ENCODE measurements at places on chromosomes 4 and X.

DNA sequence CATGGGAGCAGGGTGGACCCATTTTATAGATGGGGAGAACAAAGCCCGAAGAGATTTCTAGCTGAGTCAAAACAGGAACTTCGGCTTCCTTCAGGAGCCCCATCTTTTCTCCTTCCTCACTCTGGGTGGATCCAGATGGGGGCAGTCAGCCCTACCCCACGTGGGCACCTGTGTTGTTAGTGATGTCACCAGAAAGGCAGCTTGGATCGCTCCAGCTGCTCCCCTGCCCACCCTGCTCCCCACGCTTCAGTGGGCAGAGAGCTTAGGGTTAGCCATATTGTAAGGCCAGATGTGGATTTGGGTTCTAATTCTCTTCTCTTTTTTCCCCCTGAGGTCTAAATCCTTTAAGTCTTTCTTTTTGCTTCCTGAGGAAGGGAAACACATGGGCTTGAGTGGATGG lies 132.3 kb upstream of the PJA1 start:
- no peak for DNase-seq

- peak; percentile 24 for DNase-seq
Observed at GRCh38 chr4:7192252-7193029, at the start of gene SORCS2. SORCS2 (plus strand) TSS chr4:7192538.

DNA sequence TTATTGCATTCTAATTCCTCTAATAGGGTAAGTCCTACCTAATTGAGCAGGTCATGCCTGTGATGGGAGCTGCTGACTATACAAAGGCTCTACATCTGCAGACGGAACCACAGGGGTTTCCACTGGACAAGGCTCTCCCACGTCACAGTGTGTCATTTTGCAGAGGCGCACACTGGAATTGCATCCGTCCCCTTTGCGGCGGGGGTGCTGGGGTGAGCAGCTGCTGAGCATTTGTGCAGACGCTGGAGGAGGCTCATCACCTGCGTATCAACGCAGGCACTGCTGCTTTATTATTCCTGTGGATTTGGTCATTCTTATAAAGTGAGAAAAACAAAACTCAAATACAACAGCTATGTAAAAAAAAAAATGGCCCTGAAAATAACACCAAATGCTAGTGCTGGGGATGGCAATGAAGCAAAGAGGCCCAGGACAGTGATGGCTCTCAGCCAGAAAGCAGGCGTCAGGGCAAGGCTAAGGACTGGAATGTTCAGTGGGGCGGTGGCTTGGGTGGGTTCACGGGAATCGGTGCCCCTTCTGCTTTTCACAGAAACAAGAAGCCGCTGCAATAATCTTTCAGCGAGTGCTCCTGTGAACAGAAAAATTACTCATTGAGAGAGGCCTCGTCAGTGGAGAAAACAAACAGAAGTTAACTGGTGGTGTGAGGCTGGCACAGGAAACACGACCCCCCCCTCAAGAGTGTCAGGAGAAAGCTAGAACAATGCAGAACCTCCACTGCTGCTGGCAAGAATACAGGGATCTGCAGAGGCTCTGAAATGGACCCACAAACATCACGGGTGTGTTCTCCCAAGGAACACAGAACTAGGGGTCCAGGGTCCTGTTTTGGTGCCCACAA lies 67.8 kb downstream of the GATB start:
- DNase-seq: no peak

GRCh38 chr4:41653523-41653922 lies 95.0 kb downstream of the PHOX2B start:
- no peak for DNase-seq

GRCh38 chr4:3673176-3673575 lies 93.0 kb upstream of the ADRA2C start:
- DNase-seq: no peak

DNA sequence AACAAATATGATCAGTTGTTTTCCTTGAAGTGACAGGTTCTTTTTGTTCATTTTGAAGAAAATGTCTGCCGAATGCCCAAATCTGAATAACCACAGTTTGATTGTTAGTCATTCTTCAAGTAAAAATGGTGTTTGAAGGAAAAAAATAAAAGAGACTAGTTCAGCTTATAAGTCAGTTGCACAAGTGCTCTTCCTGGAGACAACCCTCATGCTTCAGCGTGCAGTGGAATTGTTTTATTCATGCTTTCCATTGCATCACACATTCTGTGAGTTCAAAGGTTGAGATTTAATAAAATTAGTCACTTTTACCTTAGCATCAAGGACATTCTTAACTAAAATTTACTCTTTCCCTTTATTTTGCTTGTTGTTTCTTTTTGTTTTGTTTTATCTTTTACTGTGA lies 404.9 kb downstream of the ZNF674 start:
- DNase-seq: no peak

- DNase-seq: no peak
Observed at GRCh38 chr4:38189445-38189844, 229.2 kb downstream of the PTTG2 start.

- no peak for DNase-seq
Observed at GRCh38 chrX:23515028-23515427, 152.3 kb upstream of the PRDX4 start.

DNA sequence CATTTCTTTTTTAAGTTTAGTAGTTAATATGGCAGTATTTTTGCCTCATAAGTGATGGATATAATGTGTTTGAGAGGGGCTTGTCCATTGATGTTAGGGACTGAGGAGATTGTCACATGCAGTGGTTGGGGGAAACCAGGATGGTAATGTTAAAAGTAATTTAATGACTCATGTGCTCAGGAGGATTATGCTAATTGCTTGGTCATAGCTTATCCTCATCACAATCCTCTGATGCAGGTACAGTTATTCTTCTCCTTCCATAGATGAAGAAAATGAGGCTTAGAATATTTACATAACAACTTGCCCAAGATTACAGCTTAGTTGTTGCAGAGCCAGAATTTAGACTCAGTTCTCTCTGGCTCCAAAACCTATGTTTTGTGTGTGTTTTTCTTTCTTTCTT lies 94.4 kb upstream of the SCML1 start:
- DNase-seq: no peak

- no peak for DNase-seq
Observed at GRCh38 chrX:125236955-125237354, 82.7 kb upstream of the TEX13C start.

GRCh38 chr4:144302704-144303536 lies 162.4 kb upstream of the GYPA start:
- no peak for DNase-seq

- no peak for DNase-seq
Observed at GRCh38 chr4:26489101-26489985, 941 bp downstream of the CCKAR start.

GRCh38 chrX:22952010-22952409 lies 47.8 kb upstream of the DDX53 start:
- DNase-seq: no peak

GRCh38 chr4:156677131-156677531 lies 294.5 kb downstream of the PDGFC start:
- no peak for DNase-seq

DNA sequence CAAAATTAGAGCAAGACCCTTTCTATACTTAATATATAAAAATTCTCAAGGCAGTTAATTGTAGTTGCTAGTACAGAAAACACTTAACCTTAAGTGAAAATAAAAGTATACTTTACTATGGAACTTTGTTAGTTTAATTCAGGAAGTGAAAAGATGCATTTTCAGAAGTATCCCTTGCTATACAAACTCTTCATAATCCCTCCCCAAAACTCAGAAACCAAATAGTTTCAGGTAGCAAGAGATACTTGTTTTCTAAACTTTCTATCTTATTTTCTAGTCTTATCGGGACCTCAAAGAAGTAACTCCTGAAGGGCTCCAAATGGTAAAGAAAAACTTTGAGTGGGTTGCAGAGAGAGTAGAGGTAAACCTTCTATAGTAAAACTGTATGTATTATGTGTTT lies 14.3 kb downstream of the PAICS start:
- DNase-seq: no peak

- no peak for DNase-seq
Observed at GRCh38 chr4:94359838-94360237, 17.2 kb upstream of the HPGDS start.

- no peak for DNase-seq
Observed at GRCh38 chrX:65586491-65586890, 51.9 kb upstream of the LAS1L start.

DNA sequence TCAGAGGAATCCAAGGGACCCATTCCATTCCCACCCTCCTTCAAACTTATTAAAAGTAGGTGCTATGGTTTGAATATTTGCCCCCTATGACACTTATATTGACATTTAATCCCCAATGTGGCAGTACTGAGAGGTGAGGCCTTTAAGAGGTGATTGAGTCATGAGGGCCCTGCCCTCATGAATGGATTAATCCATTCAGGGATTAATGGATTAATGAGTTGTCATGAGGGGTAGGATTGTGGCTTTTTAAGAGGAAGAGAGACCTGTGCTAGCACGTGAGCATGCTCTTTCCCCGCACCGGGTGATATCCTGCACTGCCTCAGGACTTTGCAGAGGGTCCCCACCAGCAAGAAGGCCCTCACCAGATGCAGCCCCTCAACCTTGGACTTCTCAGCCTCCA lies 50.1 kb downstream of the IRF2 start:
- no peak for DNase-seq

GRCh38 chr4:175559526-175559925 lies 252.5 kb downstream of the GPM6A start:
- DNase-seq: no peak

DNA sequence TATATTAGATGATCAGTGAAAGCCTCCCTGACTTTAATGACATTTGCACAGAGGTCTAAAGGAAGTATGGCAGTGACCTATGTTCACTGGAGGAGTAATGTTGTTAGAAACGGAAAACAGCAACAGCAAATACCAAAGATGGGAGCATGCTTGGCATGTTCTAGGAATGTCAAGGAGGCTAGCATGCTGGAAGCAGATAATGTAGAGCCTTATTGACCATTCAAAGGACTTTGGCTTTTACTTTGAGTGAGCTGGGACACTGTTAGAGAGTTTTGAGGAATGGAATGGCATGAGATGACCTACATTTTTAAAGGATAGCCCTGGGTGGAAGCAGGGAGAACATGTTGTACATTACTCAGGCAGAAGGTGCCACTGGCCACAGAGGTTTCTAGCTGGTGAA lies 6.0 kb downstream of the RPA4 start:
- no peak for DNase-seq

- no peak for DNase-seq
Observed at GRCh38 chr4:62210486-62210885, 1010.4 kb downstream of the ADGRL3 start.

- no peak for DNase-seq
Observed at GRCh38 chr4:180734753-180735432, 1508.3 kb upstream of the TENM3 start.

- DNase-seq: no peak
Observed at GRCh38 chrX:121028419-121028818, 19.0 kb upstream of the GLUD2 start.

- no peak for DNase-seq
Observed at GRCh38 chrX:136221851-136222513, 29.2 kb downstream of the MAP7D3 start.

DNA sequence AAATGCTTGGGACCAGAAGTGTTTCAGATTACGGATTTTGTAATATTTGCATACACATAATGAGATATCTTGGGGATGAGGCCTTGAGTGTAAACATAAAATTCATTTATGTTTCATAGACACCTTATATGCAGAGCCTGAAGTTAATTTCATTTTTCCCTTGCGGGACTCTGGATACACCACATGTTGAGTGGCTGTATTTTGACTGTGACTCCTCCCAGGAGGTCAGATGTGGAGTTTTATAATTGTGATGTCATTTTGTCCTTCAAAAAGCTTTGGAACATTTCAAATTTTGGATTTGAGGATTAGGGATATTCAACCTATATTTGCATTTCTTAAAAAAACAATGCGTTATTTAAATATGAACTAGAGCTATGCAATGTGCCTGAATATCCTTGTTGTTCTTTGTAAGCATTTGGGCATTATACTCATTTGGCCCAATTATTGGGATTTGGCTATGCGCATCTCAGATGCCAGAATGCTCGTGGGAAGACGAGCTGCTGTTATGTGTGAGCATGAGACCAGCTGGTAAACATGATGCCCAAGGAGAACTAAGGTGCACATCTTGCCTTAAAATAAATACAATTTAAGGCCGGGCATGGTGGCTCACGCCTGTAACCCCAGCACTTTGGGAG lies 223.0 kb upstream of the STS start:
- no peak for DNase-seq

GRCh38 chr4:182174979-182175378 lies 68.2 kb upstream of the TENM3 start:
- no peak for DNase-seq

GRCh38 chr4:137267024-137267423 lies 265.3 kb downstream of the PCDH18 start:
- DNase-seq: no peak

- DNase-seq: no peak
Observed at GRCh38 chrX:30196322-30196721, 19.0 kb upstream of the MAGEB2 start.

GRCh38 chr4:139686130-139686529 lies 20.5 kb downstream of the MGST2 start:
- DNase-seq: no peak

DNA sequence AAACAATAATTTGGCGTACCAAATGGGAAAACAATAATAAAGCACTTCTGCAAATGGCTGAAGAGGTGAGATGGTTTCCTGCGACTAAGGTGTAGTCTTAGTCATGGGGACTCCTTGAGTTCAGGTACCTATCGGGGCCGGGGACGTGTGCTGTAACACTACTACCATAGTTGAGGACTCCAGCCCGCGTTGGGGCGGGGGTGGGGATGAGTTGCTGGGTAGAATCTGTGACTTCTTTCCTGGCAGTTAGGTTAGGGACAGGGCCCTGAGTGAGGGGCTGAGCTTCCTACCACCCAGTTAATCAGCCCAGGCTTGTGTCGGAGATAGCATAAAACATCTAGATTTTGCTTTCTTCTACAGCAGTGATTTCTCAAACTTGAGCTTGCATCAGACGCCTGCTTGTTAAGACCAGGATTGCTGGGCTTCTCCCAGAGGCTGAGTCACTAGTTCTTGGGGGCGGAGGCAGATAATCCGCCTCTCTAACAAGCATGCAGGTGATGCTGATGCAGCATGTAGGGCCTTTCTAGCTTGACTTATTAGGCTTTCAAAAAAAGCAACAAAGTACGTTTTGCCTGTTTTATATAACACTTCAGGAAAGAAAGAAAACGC lies 30.2 kb downstream of the RBBP7 start:
- no peak for DNase-seq

DNA sequence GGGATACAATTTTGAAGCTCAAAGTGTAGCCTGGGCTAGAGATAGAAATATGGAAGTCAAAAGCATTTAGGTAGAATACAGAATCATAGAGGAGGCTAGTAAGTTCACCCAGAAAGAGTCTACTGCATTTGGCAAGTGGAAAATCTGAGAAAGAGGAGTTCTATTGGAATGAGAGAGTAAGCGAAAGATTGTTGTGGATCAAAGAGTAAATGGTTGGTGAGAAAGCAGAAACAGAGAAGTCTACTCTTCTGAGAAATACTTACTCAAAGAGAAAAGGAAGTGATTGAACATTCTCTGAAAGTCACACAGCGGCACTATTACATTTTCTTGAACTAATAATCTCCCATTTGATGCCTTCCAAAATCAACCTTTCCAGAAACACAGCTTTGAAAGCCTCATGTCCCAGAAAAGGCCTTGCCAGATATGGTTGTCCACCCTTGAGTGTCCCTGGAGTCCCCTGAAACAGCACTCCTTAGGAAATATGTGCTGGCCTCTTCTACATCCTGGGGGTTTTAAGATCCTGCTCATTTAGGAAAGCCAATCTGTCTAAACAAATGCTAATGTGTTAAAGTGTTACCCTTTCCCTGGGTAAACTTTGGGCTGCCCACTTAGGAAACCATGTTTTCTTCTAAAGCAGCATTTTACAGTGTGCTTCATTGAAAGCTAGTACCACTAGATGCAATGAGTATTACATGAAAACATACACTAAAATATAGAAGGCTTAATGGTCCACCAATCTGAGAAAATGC lies 132.6 kb downstream of the INPP4B start:
- no peak for DNase-seq

- no peak for DNase-seq
Observed at GRCh38 chr4:48490012-48490679, at the start of gene ZAR1. ZAR1 (plus strand) TSS chr4:48490252; CDS start chr4:48490292, 40 bp downstream.
